ENCODE measurements at places on chromosomes 4 and X.

DNA sequence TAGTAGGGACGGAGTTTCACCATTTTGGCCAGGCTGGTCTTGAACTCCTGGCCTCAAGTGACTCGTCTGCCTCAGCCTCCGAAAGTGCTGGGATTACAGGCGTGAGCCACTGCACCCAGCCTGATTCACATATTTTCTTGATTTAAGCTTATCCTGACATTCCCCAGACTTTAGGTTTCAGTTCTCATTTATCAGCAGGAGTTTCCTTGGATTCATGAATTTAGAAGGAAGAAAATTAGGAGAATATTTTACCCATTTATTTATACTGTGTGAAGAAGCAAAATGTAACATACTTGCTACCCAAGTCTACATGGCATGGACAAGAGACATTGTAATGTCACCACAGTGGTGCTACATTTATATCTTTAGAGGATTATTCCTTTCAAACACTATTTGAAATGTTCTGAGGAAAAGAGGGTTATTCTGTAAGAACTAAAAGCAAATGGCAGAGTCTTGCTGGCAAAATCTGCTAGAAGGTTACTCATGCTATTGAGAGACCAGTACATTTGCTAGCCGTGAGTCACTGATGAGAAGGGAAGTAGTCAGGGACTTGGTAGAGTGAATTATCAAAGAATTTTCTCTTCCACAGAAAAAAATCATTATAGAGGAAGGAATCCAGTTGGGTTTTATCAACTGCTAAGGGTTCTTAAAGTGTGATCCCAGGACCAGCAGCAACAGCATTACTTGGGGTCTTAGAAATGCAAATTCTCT is 26.1 kb upstream of the CFAP299 start:
- DNase-seq = no peak

DNA sequence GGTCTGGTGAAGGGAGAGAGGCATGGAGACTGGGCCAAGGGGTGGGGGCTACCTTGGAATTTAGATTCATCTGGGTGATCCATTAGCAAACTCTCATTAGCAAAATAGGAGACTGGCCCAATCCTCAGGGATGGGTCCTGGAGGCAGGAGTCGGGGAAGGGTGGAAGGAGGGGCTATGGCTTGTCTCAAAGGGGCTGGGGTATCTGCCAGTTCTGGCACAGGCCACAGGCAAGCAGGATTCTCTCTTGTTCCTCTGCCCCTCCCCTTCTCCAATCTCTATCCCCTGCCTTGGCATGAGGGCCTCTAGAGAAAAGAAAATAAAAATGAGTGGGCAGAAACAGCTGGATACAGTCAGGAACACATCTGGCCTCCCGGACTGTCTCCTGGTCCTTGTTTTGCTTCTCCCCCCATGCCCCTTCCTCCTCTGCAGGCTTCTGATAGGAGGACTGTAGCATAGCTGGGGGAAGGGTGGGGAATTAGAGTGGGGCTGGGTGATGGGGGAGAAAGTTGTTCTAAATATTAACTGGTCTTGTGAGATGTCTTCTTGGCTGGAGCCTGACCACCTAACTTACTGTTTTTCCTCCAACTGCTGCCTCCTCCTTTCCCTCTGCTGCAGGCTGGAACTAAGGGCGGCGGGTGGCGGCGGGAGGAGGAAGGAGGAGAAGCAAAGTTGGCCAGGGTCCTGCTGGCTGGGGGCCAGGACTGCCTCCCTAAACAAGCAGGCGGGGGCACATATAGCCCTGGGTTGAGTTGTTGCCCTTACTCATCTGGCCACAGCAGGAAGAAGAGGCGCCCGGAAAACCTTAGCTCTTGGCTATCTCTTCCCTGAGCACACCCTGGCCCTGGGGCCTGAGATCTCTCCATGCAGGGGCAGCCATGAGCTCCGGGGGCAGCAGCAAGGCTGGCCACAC is 53.3 kb upstream of the LAS1L start:
- DNase-seq = peak; percentile 71

GRCh38 chrX:153640045-153640686 is 6.8 kb upstream of the DUSP9 start:
- no peak for DNase-seq

DNA sequence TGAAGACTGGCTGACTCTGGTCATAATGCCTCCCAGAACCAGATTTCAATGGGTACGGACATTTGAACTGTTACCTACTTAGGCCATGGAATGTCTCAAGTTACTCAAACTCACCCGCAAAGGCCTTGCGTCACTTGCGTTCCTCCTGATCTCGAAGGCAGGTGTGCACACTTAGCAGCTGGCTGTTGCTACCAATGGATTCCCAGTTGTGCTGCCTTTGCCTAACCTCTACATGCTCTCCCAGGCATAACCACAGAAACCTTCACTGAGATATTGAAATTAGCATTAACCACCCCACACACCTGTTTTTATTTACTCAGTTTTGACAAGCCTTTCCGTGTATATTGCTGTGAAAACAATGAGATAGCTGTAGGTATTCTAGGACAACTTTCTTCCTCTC is 2.8 kb downstream of the ERVMER34-1 start:
- DNase-seq = peak; percentile 49

Data from NCI-H2029 (cell line).